ENCODE measurements at places on chromosomes 4 and X.

DNA sequence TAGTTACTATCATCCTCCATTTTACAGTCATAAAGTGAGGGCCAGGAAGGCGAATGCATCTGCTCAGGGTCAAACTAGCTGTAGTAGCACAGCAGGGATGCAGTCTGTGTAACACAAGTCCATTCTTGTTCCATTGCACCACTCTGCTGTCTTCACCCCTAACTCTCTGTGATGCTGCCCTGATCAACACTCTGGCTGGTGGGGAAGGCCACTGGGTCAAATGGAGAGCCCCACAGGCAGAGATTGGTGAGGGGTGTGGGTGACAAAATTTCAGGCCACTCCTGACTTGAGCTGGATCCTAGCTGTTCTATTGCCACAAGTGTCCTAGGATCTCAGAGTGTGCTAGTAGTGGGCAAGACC is 136.5 kb downstream of the PJA1 start:
- no peak for DNase-seq

- DNase-seq, result no peak
These were observed 554.6 kb upstream of the BOD1L1 start for GRCh38 chr4:14182148-14182547.

GRCh38 chr4:76784237-76784636 is 113.7 kb downstream of the SOWAHB start:
- DNase-seq, result no peak

- DNase-seq, result no peak
These were observed 12.9 kb upstream of the WDR1 start for GRCh38 chr4:10129196-10130177.

GRCh38 chr4:143514497-143514896 is 995 bp downstream of the SMARCA5 start:
- DNase-seq, result peak; percentile 62

DNA sequence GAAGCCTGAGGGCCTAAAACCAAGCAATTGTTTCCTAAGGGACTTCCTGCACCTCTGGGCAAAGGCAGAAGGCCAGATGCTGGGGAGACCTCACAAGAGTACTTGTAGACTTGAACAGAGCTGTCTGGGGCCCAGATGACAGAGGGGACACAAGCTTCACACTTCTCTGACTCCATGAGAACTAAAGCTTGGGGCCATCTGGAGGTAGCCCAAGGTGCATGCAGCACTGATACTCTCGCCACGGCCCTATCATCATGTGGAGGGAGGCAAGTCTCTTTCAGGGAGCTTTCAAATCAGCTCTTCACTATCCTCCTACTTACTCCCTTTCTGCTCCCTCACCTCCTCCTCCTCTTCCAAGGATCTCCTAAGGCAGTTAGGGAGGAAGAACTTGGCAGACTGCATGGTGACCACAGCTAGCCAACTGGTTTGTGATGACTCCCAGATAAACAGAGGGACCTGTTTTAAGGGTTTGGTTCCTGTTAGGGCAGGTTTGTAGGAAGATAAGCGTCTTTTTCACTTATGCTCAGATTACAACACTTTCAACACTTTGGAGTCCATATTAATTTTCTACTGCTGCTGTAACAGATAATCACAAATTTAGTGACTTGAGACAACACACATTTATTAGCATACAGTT is 23.8 kb downstream of the MSL3 start:
- no peak for DNase-seq

GRCh38 chrX:31420711-31421151 is 348.9 kb upstream of the FTHL17 start:
- no peak for DNase-seq

DNA sequence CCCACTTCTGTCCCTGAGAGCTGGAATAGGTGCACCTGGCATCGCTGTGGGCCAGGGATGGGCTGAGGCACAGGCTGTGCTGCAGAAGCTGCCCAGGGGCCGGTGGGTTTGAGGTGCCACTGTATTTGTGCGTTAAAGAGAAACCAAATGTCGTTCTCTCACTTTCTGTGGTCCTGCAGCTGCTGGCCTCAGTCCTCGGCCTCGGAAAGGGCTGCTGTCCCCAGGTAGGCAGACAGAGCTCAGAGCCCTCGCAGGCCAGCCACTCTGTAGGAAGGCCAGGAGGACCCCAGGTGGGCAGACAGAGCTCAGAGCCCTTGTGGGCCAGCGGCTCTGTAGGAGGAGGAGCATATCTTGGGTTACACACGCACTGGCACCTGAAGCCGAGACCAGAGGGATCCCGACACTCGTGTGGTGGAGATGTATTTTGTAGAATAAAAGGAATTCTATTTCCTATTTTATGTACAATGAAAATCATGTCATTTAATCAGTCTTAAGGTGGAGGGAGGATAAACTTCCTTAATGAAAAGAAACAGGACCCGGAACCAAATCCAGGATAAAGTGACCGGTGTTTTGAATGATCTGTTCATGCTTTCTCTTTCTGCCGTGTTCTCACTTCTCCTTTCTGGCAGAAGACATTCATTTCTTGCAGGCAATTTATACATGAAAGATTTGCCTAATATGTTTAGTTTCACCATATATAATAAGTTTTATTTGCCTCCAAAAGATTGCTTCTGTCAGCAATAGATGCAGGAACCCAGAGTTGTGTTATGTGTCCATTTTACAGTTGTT is 54.4 kb upstream of the HGFAC start:
- DNase-seq, result peak; percentile 79

GRCh38 chrX:12950851-12951594 is 23.9 kb upstream of the TMSB4X start:
- peak; percentile 69 for DNase-seq

DNA sequence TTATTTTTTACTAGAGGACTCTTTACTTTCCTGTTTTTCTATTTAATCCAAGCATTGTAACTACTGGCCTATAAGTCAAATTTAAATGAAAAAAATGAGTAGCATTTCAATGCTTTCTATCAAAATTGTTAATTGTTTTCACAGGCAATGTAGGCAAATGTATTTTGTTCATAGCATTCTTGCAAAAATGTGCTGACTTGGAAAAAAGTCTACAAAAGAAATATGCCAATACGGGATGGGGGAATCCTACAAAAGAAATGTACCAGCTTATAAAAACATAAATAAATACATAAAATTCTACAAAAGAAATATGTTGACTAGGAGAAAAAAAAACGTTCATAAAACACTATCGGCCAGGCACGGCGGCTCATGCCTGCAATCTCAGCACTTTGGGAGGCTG is 14.9 kb upstream of the S100G start:
- DNase-seq, result no peak

DNA sequence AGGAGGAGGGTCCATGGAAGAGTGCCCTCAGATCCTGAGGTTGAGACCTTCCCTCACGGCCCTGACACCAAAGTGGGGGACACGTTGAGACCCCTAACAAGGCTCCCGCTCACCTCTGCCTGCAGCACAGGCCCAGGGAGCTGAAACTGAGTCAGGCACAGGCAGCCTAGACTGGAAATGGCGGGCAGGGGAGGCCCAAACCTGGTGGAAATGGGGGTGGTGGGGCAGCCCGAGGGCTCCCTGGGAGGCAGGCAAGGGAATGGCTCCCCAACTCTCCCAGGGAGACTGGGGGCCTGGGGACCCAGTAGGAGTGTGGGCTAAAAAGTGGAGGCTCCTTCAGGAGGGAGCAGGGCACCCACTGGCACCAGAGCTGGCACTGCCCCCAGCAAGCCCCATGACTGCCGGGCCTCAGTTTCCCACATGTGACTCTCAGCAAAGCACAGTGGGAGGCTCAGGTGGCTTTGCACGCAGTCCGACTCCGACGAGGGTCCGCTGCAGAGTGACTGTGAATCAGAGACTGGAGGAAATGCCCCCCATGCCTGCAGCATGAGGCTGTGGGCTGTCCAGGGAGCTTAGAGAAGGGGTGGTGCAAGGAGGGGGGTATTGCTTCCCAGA is 5.9 kb downstream of the NKX1-1 start:
- DNase-seq, result no peak

- DNase-seq, result peak; percentile 1
These were observed 401.9 kb upstream of the NDST4 start for GRCh38 chr4:115515366-115515765.

DNA sequence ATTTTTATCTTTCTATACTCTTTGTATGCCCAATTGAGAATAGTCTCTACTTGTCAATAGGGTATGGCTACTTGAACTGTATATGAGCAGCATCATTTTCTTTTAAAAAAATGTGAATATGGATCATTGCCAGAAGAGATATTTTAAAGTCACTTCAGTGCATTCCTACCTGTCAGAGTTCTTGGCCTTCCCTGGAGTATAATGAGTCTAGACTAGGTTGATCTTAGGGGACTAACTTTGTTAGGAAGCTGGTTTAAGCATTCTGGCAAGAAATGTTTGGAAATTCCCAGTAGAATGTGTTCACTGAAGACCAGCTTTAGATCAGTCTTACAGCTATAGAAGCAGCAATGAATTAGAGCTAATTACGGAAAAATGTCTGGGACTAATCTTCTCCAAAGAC is 178.2 kb downstream of the FAT4 start:
- DNase-seq, result no peak

GRCh38 chrX:106457802-106458201 is 154.0 kb upstream of the RADX start:
- no peak for DNase-seq

DNA sequence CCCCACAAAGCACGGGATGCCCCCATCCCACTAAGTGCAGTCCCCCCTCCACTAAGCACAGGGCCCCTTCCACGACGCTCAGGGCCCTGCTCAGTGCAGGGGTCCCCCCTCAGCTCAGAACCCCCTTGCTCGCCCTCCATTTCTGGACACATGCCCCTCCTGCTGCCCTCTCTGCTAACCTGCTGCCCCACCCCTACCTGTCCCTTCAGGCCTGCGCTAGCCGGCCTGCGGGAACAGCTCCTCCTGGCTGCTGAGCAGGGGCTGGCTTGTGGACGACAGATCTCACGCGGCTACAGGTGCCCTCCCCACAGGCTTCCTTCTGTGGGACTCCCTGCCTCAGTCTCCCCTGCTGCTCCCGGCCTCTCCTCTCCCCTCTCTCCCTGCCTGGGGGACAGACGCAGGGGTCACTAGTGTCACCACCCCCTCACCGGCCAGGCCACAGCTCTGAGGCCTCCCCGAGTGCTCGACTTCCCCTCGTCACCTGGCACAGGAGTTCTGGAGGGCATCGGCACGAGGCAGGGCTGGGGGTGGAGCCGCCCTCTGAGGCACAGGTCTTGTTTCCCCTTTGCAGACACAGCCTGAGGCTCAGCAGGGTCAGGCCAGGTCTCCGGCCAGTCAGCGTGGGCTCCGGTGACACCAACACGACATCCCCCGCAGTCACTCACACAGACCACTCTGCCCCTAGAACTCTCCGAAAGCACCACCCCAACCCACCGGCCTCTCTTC is 21.6 kb downstream of the GAK start:
- DNase-seq, result no peak

DNA sequence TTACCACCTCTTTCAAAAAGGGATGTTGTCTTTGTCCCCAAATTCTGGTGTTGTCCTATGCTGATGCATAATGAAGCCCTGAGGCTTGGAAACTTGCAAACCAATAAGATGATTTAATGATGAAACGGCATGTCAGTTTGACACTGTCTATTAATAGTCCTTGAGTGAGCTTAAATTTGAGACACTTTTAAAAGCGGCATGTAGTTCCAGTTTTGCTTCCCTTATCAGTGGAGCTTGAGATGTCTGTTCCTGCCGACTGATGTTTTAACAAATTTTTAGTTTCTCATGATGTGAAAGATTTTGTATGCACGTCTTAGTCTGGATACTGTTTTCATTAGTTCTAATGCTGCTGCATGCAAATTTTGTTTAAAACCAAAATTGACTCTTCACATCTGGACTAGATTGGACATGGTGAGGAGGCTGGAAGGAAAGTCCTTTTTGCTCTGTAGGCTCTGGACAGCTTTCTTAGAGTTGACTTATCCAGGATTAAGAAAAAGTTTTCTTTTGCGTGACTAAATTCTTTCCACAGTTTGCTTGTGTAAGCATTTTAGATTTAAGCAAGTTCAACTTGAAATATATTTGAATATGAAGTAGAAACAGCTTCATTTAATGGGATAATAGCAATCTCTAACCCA is 11.7 kb downstream of the C1GALT1C1 start:
- DNase-seq, result peak; percentile 2

GRCh38 chrX:39946822-39947221 is 150.9 kb downstream of the BCOR start:
- DNase-seq, result peak; percentile 25

DNA sequence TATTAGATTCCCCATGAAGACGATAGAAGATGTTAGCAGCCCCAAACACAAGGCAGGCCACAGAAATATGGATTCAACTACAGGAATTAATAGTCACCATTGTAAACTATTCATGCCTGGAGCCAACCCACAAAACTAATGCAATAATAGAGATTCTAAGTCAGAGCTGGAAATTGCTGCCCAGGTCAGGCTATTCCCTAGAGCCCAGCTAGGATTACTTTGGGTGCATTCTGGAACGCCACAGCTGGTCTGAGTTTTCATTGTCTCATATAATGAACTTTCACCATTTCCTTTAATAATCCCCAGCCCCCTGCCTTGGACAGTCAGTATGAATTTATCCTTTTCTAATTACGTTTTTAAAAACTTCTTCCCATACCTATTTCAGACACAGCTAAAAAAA is 252.6 kb downstream of the PAPSS1 start:
- DNase-seq, result no peak

DNA sequence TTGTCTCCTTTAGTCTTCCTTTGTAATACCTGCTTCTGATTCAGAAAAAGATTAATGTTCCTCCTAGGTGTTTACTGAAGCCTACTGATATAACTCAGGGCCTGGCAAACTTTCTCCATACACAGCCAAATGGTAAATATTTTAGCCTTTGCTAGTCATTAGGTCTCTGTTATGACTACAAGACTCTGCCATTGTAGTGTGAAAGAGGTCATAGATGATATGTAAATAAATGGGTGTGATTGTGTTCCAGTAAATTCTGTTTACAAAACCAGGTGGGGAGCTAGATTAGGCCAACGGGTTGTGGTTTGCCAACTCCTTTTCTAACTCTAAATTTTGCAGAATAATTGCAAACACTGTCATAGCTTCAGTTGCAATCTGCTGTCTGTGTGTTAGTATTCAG is 568.1 kb upstream of the GNPDA2 start:
- DNase-seq, result no peak

- DNase-seq, result no peak
These were observed 37.4 kb upstream of the SMIM10L2A start for GRCh38 chrX:135384161-135384836.

- no peak for DNase-seq
These were observed 7.7 kb upstream of the F11 start for GRCh38 chr4:186258216-186258811.

DNA sequence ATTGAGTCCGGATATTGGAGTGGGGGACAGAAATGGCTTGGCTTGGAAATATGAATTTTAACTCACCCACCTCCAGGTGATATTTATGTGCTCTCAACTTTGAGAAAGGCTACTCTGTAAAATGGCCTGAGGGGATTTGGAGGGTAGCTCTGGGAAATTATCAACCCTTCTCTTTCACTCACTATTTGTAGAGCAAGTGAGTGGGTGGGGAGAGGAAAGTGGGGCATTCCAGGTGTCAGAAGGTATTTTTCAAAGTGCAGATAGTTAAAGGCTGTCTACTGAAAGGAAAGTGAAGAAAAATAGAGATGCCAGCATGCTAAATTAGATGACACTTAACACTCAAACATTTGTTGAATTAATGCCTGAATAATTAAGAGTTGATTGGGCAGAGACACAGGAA is 44.1 kb downstream of the TMEM164 start:
- no peak for DNase-seq

Measured in suppressor macrophage treated with lipopolysaccharide for 4 hours (primary cell).